Lower lobe of right lung (tissue), 2 donors: ENCODE measurements at places on chromosomes 5 and 9. TPM values are rescaled to one million over a fixed set of nuclear protein-coding genes. Genes with fewer than 3 reads are reported as not detected.

- no peak overlapping the region for H3K4me3 ChIP-seq
- peaks cover 29% of the 10 kb centered on the region for H3K4me1 ChIP-seq
- H3K36me3 ChIP-seq, result no peaks in the 10 kb centered on the region
Observed at GRCh38 chr9:134942011-134942787, 24.5 kb upstream of the FCN1 start.

DNA sequence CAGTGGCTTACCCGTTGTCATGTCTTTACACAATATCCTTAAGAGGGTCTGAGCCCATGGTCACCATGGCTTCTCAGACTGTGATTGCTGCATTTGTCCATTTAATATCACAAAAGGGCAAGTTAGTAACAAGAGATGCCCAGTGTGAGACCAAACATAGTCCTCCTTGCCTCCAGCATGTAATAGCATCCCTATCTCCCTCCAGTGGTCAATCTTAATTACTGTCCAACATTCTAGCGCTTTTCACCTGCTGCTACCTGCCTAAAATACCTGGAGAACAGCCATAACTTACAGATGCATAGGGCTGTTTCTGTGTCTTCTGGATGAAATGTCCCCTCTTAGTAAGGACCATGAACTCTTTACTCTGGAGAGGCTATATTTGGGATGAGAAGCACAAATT lies 267.2 kb upstream of the DAB2 start:
- H3K27ac ChIP-seq, result no peak overlapping the region
- H3K4me1 ChIP-seq, result no peaks in the 10 kb centered on the region
- no peaks in the 10 kb centered on the region for H3K36me3 ChIP-seq
- H3K4me3 ChIP-seq, result no peak overlapping the region
- DNase-seq, result no peak

GRCh38 chr5:33182986-33183385 lies 257.8 kb upstream of the TARS1 start:
- no peak for DNase-seq
- no peaks in the 10 kb centered on the region for H3K4me1 ChIP-seq
- no peak overlapping the region for H3K27ac ChIP-seq
- H3K36me3 ChIP-seq, result no peaks in the 10 kb centered on the region
- H3K27me3 ChIP-seq, result no peaks in the 10 kb centered on the region

DNA sequence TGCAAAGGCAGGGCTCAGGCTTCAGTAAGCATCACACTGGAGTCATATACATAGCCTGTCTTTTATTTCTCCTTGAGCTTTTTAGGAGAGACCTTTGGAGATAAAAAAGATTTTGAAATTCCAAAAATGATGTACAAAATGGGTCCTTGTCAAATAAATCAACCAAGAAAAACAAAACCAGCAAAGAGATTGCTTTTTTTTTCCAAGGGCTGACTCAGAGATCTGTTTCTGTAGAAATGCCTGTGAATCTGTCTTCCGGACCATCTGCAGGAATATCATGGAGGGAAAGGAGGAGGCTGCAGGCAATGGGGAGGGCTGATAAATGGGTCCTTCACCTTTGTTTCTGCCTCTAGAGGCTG lies 77.4 kb downstream of the SLIT3 start:
- DNase-seq, result no peak
- H3K4me1 ChIP-seq, result no peaks in the 10 kb centered on the region
- H3K27me3 ChIP-seq, result no peaks in the 10 kb centered on the region
- no peak overlapping the region for H3K27ac ChIP-seq
- no peaks in the 10 kb centered on the region for H3K36me3 ChIP-seq
- no peak overlapping the region for H3K4me3 ChIP-seq

GRCh38 chr9:108331596-108331995 lies 524.2 kb downstream of the ACTL7B start:
- no peaks in the 10 kb centered on the region for H3K27me3 ChIP-seq
- no peaks in the 10 kb centered on the region for H3K36me3 ChIP-seq
- no peak overlapping the region for H3K4me3 ChIP-seq
- H3K27ac ChIP-seq, result no peak overlapping the region
- H3K4me1 ChIP-seq, result no peaks in the 10 kb centered on the region
- no peak for DNase-seq

DNA sequence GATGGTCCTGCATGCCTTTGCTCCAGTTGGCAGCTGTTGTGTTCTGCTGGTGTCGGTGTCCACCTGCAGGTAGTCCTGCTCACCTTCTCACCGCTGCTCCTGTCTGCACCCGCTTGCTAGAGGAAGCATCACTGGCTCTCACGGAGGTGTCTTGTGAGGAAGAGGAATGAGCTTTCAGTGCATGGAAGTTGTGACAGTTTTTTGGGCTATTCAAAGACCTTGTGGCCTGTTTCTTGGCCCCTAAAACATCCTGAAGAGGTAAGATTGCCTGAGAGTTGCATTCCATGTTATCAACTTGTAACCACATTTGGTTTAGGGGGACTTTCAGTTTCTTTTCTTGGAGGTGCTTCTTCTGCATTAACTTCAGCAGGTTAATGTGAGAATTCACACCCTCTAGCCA lies 85.6 kb downstream of the MACROH2A1 start:
- H3K4me1 ChIP-seq, result no peaks in the 10 kb centered on the region
- no peaks in the 10 kb centered on the region for H3K36me3 ChIP-seq
- no peak for DNase-seq
- H3K4me3 ChIP-seq, result no peak overlapping the region
- H3K27me3 ChIP-seq, result no peaks in the 10 kb centered on the region

DNA sequence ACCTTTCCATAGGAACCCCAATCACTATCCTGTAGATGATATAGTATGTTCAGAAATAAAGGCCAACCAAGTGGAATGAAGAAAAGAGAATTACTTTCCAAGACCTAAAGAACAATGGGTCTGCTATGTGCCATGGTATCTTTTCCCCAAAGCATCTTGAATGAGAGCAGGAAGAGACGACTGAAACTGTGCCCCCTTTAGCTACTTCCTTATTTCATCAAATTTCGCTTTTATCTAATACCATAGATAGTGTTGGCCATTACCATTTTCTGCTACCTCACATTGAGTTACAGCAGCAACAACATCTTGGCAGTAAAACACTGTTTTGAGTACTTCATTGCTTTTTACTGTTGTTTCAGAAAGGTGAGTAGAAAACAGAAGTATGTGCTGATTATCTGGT lies 266.6 kb downstream of the CD180 start:
- no peak for DNase-seq
- H3K36me3 ChIP-seq, result no peaks in the 10 kb centered on the region

GRCh38 chr5:23208959-23209431 lies 298.4 kb upstream of the PRDM9 start:
- no peaks in the 10 kb centered on the region for H3K27me3 ChIP-seq
- DNase-seq, result no peak
- H3K4me1 ChIP-seq, result no peaks in the 10 kb centered on the region
- H3K36me3 ChIP-seq, result no peaks in the 10 kb centered on the region
- no peak overlapping the region for H3K4me3 ChIP-seq

- H3K27me3 ChIP-seq, result peaks cover 8% of the 10 kb centered on the region
- H3K36me3 ChIP-seq, result no peaks in the 10 kb centered on the region
- no peak for DNase-seq
- no peak overlapping the region for H3K27ac ChIP-seq
- peaks cover 6% of the 10 kb centered on the region for H3K4me1 ChIP-seq
Observed at GRCh38 chr5:173568128-173568527, 48.3 kb downstream of the BOD1 start.

GRCh38 chr5:150361301-150361700 lies 3.8 kb downstream of the TCOF1 start:
- DNase-seq, result no peak
- peaks cover 56% of the 10 kb centered on the region for H3K36me3 ChIP-seq
- H3K4me1 ChIP-seq, result peaks cover 16% of the 10 kb centered on the region

DNA sequence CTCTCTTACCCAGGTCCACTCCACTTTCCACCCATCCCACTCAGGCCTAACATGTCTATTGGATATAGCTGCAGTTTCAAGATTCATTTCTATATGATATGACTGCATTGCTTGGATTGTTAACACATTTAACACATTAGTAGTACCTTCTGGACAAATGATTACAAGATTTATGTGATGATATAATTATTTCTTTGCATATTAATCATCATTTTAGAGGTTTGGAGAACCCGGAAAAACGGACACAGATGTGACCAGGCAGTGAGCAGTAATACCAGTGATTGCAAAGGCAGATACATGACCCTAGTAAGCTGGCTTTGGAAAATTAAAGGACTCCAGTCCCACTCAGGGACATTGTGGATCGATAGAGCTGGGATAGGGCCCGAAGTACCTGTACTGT lies 103.8 kb downstream of the PRR16 start:
- H3K27me3 ChIP-seq, result no peaks in the 10 kb centered on the region
- H3K4me1 ChIP-seq, result no peaks in the 10 kb centered on the region
- no peak overlapping the region for H3K27ac ChIP-seq

- peaks cover 20% of the 10 kb centered on the region for H3K4me1 ChIP-seq
- H3K4me3 ChIP-seq, result no peak overlapping the region
- no peak for DNase-seq
Observed at GRCh38 chr5:67187006-67187715, 9.4 kb downstream of the CD180 start.

- H3K4me1 ChIP-seq, result peaks cover 78% of the 10 kb centered on the region
- H3K27me3 ChIP-seq, result no peaks in the 10 kb centered on the region
- no peaks in the 10 kb centered on the region for H3K36me3 ChIP-seq
- no peak for DNase-seq
- H3K4me3 ChIP-seq, result no peak overlapping the region
Observed at GRCh38 chr5:14186059-14186830, 43.1 kb downstream of the TRIO start.

GRCh38 chr5:178058321-178059012 lies 54.9 kb upstream of the N4BP3 start:
- no peaks in the 10 kb centered on the region for H3K36me3 ChIP-seq
- no peak overlapping the region for H3K4me3 ChIP-seq
- peak; percentile 62 for DNase-seq
- peaks cover 3% of the 10 kb centered on the region for H3K27me3 ChIP-seq
- H3K27ac ChIP-seq, result no peak overlapping the region

- peaks cover 46% of the 10 kb centered on the region for H3K27me3 ChIP-seq
- H3K4me1 ChIP-seq, result peaks cover 12% of the 10 kb centered on the region
- no peaks in the 10 kb centered on the region for H3K36me3 ChIP-seq
- no peak for DNase-seq
Observed at GRCh38 chr5:176822041-176822792, 11.9 kb downstream of the UNC5A start.

DNA sequence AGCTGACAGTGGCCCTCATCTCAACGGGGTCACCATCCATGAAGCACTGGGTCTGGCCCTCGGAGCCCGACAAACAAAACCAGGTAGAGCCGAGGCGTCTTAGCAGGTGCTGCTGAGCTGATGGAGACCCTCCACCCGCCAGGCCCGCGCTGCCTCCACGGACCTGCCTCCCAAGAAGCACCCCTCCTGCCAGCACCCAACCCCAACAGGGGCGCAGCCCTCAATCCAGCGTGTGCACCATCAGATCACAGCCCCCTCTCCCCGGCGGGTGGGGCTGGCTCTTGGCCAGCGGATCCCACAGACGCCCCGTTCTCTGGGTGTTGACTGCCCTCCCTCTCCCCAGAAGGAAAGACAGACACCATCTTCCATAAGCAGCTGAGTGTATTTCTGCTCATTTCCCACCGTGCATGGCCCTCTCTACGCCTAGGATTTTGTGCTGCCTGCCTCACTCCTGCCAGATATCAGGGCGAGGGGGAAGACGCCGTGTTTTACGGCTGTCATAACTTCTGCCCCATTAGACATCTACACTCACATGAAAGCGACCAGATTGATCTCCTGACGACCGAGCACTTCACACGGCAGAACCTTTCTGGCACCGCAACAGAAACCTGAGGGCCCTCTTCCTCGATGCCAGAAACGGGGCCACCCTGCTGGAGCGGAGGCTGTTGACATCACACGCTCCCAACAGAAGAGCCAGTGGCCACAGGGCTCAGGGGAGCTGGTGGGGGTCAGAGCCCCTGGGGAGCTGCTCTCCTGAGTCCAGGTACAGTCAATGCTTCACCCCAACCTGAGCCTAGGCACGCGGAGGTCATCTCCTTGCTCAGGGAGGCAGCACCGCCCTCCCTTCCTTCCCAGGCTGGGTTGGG lies 12.4 kb downstream of the NACC2 start:
- H3K4me3 ChIP-seq, result no peak overlapping the region
- H3K27ac ChIP-seq, result no peak overlapping the region
- peaks cover 72% of the 10 kb centered on the region for H3K4me1 ChIP-seq
- H3K27me3 ChIP-seq, result no peaks in the 10 kb centered on the region

- no peaks in the 10 kb centered on the region for H3K27me3 ChIP-seq
- no peaks in the 10 kb centered on the region for H3K36me3 ChIP-seq
- DNase-seq, result peak; percentile 55
- no peak overlapping the region for H3K4me3 ChIP-seq
- H3K27ac ChIP-seq, result peak overlapping the region; percentile 3
Observed at GRCh38 chr9:112355427-112355897, 22.0 kb upstream of the PTBP3 start.

DNA sequence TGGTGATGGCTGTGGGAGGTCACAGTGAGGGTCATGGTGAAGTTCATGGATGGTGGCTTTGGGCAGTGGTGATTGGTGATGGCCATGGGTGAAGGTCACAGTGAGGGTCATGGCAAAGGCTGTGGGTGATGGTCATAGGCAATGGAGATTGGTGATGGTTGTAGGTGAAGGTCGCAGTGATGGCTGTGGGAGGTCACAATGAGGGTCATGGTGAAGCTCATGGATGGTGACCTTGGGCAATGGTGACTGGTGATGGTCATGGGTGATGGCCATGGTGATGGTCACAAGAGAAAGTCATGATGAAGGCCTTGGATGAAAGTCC lies 115.6 kb upstream of the IRX4 start:
- no peak for DNase-seq
- no peaks in the 10 kb centered on the region for H3K4me1 ChIP-seq
- no peaks in the 10 kb centered on the region for H3K36me3 ChIP-seq

- H3K4me3 ChIP-seq, result no peak overlapping the region
- H3K4me1 ChIP-seq, result peaks cover 21% of the 10 kb centered on the region
- DNase-seq, result no peak
- H3K27me3 ChIP-seq, result no peaks in the 10 kb centered on the region
- H3K36me3 ChIP-seq, result no peaks in the 10 kb centered on the region
Observed at GRCh38 chr5:170753311-170753710, 30.2 kb upstream of the GABRP start.

The ABO gene
- 25.0 TPM for total RNA-seq

The CCL28 gene
- 7.7 TPM for total RNA-seq

The HAPLN1 gene
- total RNA-seq, result 0.21 TPM

The LCN9 gene
- total RNA-seq, result not detected

The FBP2 gene
- not detected for total RNA-seq

The LRRC8A gene
- total RNA-seq, result 45.5 TPM

The PRELID2 gene
- 10.2 TPM for total RNA-seq

The PTGES gene
- 3.9 TPM for total RNA-seq

The LCP2 gene
- total RNA-seq, result 82.9 TPM

The TMEM141 gene
- 57.2 TPM for total RNA-seq

The FAM78A gene
- total RNA-seq, result 18.3 TPM
